Right kidney (tissue), 9 donors: ENCODE measurements at places on chromosomes 7 and 10.

- no peak for DNase-seq
These were observed 44.4 kb upstream of the JCAD start for GRCh38 chr10:30103595-30104320.

GRCh38 chr10:74704629-74705357 is 121.6 kb upstream of the KAT6B start:
- peak; percentile 11 for DNase-seq

DNA sequence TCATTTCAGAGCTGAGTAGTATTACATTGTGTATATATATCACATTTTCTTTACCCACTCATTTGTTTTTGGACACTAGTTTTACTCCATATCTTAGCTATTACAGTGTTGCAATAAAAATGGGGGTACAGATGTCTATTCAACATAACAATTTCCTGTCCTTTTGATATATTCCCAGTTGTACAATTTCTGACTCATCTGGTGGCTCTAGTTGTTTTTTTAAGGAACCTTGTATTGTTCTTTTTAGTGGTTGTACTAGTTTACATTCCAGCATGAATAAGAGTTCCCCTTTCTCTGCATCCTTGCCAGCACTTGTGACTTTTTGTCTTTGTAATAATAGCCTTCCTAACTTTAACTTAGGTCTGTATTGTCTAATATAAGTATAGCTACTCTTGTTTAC is 739.9 kb downstream of the XPNPEP1 start:
- no peak for DNase-seq

DNA sequence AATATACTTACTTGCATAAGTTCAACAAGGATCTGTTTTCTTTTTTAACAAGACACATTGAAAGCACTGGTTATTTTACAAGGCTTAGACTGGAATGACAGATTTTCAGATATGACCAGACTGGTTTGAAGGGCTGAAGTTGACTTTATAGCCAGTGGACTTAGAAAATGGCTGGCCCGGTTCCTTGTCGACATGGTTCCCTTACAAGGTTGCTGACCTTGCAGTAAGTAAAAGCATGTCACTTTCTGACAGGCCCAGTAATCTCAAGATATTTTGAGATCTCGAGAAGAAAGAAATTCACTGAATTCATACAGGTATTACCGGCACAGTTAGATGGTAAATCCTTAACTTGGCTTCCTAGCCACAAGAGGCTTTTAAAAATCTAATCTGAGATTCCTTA is 136.5 kb downstream of the COBL start:
- DNase-seq: no peak
